HuH-7 (cell line): ENCODE measurements at places on chromosomes 16 and 17.

GRCh38 chr17:30443721-30444120 is 33.5 kb upstream of the GOSR1 start:
- no peak for DNase-seq

- DNase-seq = no peak
These were observed 1.7 kb downstream of the BEAN1 start for GRCh38 chr16:66428682-66429251.

DNA sequence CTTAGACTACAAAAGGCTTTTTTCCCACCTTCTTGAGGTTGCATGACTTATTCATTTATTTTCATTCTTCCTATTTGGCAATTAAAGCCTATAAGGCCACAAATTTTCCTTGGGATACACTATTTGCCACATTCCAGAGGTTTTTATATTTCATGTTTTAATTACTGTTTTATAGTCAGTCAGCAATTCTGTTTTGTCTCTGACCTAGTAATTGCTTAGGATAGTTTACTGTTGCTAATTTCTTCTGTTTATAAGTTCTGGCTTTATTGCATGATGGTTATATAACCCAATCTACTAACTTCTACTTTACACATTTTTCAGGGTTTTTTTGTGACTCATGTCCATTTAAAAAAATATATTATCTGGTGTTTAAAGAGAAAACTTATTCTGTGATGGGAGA is 2.5 kb downstream of the ZNF23 start:
- no peak for DNase-seq

GRCh38 chr17:77429369-77429968 is 288.7 kb downstream of the SEC14L1 start:
- no peak for DNase-seq

DNA sequence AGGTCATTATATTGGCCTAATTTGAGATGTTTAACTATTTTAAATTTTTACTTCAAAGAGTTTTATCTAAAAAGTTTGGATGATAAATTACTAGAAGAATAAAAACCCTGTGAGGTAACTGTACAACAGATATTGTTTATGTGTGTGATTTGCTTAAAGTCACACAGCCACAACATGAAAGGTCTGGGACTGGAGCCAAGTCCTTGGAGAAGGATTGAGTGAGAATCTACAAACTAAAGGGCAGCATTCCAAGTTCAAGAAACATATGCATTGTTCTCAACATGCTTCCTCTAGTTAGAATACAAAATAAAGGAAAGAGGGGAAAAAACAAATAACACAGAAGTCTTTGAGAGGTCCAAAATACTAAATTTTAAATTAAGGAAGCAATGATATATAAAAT is 131.5 kb upstream of the MON1B start:
- DNase-seq = no peak

- no peak for DNase-seq
These were observed 37.0 kb downstream of the CUEDC1 start for GRCh38 chr17:57918017-57918895.

GRCh38 chr16:715477-716199 is 720 bp downstream of the METRN start:
- no peak for DNase-seq

DNA sequence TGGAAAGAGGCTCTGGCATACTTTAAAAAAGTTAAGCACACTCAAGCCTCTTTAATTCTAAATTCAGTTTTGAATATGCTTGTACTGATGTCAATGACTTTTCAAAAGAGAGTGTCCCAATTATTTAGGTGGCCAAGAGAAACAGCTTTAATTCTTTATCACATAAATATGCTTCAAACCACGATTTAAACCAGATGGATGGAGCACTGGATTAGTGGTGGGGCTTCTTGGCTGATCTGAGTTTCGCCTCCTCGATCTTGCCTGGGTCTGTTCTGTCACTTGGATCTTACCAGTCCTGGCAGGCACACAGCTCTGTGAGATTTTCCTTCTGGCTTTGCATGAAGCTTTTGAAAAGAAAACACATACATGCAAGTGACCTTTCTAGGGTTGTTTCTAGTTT is 467.8 kb downstream of the MAF start:
- no peak for DNase-seq

DNA sequence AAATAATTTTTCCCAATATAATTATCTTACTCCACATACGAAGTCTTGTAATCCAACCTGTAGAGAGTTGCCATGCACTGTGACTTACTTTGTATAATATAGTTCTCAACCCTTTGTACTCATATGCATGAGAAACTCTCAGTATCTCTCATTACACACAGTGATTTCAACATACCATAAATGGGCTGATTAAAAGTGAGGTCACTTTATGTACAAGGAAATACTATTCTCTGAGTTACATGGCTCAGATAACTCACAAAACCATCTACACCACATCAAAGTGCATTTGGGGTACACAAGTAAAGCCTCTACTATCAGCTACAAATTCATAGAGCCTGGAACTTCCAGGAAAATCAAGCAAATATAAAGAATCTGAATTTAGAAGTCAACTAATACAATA is 27.9 kb downstream of the SLFN12 start:
- DNase-seq = peak; percentile 51

GRCh38 chr16:2385190-2385836 is 43.9 kb upstream of the CCNF start:
- no peak for DNase-seq

GRCh38 chr16:66539623-66540469 is 10.1 kb downstream of the TK2 start:
- no peak for DNase-seq

- DNase-seq = peak; percentile 37
These were observed 1.0 kb downstream of the WSB1 start for GRCh38 chr17:27294689-27295630.

GRCh38 chr17:35906926-35907637 is 23.5 kb downstream of the RDM1 start:
- no peak for DNase-seq

DNA sequence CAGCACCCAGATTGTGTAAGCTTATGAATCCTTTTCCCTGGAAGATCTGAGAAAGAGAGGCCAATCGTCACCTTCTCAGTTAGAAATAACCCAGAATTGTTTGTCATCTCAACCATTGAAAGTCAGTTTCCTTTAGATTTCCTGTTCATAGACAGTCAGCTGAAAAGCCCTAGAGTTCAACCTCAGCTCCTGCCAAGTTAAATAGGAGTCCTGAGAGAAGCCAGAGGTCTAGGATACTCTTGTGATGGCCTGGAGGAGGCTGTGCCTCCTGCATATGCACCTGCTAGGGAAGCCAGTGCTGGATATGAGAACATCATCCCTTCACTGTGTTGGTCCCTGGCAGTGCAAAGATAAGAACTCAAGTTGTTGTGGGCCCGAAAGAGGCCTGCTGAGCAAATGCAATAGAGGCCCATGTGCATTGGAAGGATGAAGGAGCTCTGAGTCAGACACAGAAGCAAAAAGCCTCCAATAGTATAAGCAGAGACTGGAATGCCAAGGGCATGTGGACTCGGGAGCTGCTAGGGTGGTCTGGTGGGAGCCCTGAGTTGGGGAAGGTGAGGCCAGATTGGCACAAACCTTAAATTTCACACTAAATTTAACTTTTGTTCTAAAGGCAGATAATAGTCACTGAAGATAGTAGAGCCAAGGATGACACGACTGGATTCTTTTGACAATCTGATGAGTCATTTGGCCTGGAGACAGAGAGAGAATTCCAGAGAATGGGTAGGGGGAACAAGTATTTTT is 520.9 kb upstream of the CDH5 start:
- no peak for DNase-seq

DNA sequence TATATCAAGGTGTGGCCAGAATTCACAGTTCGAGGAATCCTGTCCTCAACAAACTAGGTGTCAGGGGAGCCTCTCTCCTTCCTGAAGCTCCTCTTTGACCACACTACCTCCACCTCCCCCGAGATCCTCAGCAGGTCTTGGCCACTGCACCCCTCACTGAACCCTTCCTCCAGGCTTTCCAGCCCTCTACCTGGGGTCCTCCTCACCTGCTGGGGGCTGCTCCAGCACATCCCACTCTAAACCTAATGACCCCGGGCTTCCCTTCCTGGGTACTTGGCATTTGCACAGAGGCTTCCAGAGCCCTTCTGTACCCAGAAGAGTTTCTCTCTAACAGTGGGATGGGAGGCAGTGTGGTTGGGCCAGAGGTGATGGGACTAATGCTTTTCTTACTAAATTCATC is 9.7 kb downstream of the SLC6A2 start:
- no peak for DNase-seq

DNA sequence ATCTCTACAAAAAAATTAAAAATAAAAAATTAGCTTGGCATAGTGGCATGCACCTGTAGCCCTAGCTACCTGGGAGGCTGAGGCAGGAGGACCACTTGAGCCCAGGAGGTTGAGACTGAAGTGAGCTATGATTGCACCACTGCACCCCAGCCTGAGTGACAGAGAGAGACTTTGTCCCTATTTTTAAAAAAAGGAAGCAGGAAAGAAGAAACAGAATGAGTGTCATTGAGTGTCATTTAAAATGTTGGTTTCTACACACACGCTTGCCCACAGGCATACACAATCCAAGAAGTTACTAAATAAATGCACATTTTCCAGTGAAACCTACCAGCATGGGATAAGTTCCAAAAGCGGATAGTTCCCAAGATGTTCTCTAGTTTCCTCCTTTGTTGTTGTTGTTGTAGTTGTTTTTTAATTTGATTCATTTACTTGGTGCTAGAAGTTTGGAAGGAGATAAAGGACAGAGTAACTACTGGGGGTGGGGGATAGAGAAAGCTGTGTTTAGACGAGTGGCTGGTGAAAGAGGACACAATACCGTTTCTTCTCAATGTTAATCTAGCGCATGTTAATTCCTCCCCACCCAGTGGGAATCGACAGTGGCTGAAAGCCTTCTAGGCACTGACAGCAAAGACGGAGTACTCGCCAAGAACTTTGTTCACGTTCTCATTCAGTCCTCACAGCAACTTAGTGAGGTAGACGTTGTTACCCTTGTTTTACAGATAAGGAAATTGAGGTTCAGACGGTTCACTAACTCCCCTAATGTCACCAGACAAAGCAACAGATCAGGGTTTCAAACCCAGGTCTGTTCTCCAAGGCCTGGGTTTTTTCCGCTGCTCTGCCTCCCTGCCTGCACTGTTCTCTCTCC is 17.3 kb downstream of the MRPS23 start:
- no peak for DNase-seq

- no peak for DNase-seq
These were observed 12.3 kb upstream of the MPRIP start for GRCh38 chr17:17029938-17030337.

- DNase-seq = no peak
These were observed 773 bp downstream of the CENPX start for GRCh38 chr17:82021900-82022309.

GRCh38 chr16:13915033-13915635 is 4.8 kb upstream of the ERCC4 start:
- no peak for DNase-seq

DNA sequence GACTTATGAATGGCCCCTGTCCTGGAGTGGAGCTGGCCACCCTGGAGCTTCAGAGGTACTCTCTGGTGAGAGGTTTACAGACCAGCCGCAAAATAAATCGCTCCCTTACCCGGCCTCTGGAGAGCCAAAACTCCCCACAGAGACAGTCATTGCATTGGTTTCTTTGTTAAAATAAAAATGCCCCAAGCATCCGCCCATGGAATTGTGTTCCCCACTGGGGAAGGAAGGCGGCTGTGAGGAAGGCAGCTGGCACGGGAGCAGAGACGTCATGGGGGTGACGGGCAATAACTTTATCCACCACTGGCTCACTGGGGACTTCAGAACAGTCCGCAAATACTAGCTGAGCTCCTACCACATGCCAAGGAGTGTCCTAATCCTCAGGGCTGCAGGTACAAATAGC is 266.2 kb upstream of the FOXF1 start:
- no peak for DNase-seq
